ENCODE measurements at places on chromosomes 4 and X. TPM values are rescaled to one million over a fixed set of nuclear protein-coding genes. Genes with fewer than 3 reads are reported as not detected.

Gene PDE6B
- 2.8 TPM for total RNA-seq

Gene ARHGAP10
- total RNA-seq = 35.8 TPM

Gene MGARP
- 12.3 TPM for total RNA-seq

DNA sequence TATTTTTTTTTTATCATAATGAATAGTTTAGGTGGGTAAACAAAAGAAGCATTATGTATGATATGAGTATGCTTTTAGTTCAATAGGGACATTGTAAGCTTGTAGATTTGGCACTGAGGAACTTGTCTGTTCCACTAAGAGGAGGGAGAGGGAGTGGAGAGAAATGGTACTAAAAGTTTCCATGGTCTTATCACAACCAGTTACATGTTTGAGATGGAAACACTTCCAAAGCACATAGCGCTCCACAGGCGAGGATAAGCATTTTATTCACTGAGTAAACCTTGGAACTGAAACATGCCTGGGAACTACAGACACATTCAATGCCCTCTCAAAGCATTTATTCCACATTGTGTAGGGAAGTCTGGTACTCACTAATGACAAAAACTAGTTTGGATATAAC, 15.5 kb downstream of the MYOZ2 start:
- no peaks in the 10 kb centered on the region for H3K4me1 ChIP-seq
- H3K36me3 ChIP-seq = no peaks in the 10 kb centered on the region

- H3K4me1 ChIP-seq = no peaks in the 10 kb centered on the region
- H3K4me3 ChIP-seq = peak overlapping the region; percentile 80
- DNase-seq = peak; percentile 50
- no peaks in the 10 kb centered on the region for H3K36me3 ChIP-seq
- peak overlapping the region; percentile 93 for H3K27ac ChIP-seq
Observed at GRCh38 chrX:48910926-48911411, 477 bp downstream of the SLC35A2 start.

DNA sequence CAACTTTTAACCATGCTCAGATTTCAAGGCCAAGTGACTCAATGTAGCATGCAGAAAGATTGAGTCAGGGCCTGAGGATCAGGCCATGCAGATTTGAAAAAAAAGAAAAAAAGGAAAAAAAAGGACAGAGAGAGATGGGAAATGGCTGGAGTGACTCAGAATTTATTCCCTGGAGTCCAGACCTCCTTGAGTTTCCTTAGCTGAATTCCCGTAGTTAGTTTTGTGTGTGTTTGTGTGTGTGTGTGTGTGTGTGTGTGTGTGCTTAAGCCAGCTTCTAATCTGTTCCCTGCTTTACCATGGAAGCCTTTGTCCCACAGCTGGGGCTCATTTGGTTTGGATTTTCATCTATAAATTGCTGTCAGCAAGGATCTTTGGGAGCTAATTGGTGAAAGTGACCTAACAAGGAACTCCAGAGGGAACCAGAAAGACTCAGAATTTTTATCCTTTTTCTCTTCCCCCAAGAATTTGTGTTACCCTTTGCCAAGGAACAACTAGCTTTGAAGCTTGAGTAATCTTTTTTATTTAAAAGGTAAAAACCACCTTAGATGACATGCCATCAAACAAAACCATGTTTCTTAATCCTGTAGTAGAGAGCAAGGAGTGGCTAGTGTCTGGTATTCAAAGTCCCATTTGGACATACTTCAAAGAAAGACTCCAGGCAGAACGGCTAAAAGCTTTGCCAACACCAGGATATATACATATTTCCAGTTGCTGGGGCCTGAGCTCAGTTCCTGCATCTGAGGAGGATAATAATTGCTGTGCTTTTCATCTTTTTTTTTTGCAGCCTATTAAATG, 109.0 kb upstream of the DDIT4L start:
- H3K4me1 ChIP-seq = peaks cover 9% of the 10 kb centered on the region
- DNase-seq = peak; percentile 95
- H3K27ac ChIP-seq = peak overlapping the region; percentile 63

DNA sequence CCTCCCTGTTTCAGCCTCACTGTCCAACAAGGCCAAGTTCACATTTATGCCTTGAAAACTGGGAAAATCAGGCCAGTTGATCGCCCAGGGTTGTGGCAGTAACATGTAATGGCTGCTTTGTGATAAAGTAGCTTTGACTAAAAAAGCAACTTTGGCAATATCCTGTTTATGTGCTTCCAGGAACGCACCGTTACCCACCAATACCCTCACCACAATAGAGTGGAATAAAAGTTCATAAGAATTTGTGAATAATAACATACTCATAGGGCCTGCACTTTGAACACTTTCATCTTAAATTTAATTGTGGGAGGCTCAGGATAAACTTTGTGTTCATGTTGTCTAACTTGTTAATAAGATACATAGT, 80.7 kb upstream of the MAML3 start:
- H3K4me1 ChIP-seq = peaks cover 32% of the 10 kb centered on the region
- no peak for DNase-seq
- H3K36me3 ChIP-seq = no peaks in the 10 kb centered on the region
- H3K4me3 ChIP-seq = no peak overlapping the region
- H3K27me3 ChIP-seq = no peaks in the 10 kb centered on the region

DNA sequence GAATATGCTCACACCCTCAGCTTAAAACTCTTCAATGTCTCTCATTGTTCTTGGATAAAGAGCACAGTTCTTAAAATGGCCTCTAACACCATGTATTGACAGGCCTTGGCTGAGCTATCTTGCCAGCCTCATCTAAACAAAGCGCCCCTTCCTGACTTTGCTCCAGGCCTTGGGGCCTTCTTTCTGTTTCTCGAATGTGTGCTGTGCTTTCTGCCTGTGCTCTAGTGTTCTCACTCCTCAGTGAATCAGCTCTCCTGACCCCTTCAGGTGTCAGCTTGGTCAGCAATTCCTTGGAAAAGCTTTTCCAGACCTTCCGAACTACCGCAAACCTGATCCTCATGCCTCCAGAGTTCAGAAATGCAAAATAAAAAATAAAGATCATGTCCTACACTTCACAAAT, 346.3 kb upstream of the FSTL5 start:
- DNase-seq = no peak
- H3K36me3 ChIP-seq = no peaks in the 10 kb centered on the region
- H3K4me3 ChIP-seq = no peak overlapping the region
- H3K27ac ChIP-seq = no peak overlapping the region
- no peaks in the 10 kb centered on the region for H3K27me3 ChIP-seq
